ENCODE measurements at places on chromosomes 1 and 21.
A peak's percentile ranks its signal among the peaks of the same experiment; 100 is the strongest.

- no peak for DNase-seq
Measured at GRCh38 chr1:77333501-77333900, 51.7 kb downstream of the AK5 start.

DNA sequence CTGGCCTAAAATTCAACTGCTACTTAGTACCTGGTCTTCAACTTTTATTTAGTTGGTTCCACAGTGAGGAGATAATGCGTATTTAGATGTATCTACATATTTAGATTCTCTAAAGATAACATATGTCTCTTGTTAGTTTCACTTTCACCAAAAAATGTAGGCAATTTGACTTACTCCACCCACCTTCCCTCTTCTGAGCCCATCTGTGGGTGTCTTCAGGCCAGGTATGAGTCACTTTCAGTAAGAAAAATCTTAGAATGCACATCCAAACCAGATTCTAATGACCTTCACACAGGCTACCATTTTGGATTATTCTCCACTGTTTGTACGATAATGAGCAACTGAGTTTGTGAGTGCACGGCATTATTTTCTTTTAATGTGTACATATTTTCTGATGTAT lies 501.7 kb downstream of the NEGR1 start:
- no peak for DNase-seq

GRCh38 chr1:165117482-165117881 lies 239.0 kb downstream of the LMX1A start:
- DNase-seq: no peak

GRCh38 chr1:219460896-219461815 lies 151.7 kb downstream of the ZC3H11B start:
- DNase-seq: no peak

- DNase-seq: no peak
Measured at GRCh38 chr1:37989361-37989930, 376 bp downstream of the SF3A3 start.

GRCh38 chr1:227069490-227069889 lies 129.4 kb downstream of the COQ8A start:
- no peak for DNase-seq

DNA sequence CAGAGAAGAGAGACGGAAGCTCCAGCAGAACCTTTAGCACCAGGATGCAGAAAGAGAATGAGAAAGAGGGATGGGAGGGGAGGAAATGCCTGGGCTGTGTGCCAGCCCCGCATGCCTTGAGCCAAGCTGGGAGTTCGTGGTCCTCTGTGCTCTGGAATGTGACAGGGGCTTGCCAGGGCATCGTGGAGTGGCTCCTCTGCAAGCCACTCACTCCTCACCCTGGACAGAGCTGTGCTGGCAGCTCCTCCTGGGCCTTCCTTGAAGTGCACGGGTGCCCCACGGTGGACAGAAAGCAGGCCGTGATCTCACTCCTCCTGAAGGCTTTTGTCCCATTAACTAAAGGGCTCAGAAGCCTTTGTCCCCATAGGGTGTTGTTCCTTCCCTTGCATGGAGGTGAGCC lies 34.8 kb upstream of the PRELP start:
- peak; percentile 15 for DNase-seq

GRCh38 chr21:33047231-33047630 lies 21.5 kb downstream of the OLIG2 start:
- DNase-seq: no peak
